T1000 (cell line): ENCODE measurements at places on chromosomes 6 and 20.

DNA sequence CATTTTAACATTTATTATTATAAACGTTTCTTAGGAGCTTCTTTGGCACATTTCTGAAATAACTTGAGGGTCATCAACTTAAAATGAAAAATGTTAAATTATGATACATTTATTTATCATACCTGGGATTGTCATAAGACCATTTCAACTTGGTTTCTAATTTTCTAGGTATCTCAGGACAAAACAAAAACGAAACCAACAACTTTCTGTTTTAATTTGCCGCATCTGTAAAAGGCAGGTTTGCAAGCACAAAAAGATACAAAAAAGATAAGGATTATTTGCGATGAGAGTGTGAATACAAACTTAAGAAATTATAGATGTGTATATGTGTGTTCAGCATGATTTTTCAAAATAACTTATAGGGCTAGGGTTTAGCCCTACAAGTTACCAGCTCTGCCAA, 395.0 kb upstream of the RUNX2 start:
- no peak for DNase-seq

DNA sequence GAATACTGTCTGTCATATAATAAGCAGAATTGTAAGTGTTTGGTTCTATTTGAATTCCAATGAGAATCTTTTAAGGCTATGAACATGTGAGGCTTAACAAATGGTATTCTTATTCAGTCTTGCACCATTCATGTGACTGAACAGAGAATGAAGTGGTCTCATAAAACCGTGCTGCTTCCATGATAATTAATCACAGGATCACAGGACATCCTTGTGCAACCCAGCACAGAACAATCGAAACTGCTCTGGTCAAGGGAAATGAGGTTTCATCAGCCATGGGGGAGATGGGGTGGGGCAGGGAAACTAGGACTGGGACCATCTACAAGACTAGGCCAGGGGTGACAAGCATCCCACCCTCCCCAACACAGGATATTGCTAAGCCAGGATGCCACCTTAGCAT, 6.0 kb downstream of the PPIL6 start:
- no peak for DNase-seq

DNA sequence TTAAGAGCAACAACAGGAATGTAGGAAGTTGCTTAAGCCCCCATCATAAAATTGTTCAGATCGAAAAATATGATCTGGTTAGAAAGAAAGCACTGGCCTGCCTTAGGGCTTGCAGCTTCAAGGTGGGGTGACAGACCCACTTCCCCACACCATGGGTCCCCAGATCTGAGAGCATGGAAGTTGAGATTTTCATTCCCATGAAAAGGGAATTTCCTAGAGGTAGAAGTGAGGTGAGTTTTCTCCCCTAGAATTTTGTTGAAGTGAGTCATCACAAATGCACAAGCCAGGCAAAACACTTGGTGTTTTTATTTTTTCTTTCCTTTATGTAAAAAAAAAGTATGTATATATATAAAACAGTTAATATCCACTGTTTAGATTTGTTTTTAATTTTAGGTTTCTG, 213.6 kb upstream of the SUPT3H start:
- DNase-seq: no peak

DNA sequence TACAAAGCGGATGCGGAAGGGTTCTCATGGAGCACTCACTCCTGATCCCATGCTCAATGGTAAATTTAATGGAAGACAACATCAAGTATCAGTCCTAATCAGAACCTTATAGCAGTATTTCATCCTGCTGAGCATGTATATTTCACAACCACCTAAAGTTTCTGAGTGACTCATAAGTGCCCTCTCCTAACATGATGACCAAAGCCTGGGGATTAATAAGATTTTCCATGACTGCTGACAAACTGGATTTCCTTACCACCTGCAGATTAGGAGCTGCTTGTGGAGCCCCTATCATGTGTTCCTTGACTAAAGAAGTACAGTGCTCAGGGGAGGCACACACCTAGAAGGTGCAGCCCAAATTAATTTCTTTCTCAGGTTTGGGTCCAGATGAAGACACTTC, 112.8 kb downstream of the INSM1 start:
- DNase-seq: no peak

DNA sequence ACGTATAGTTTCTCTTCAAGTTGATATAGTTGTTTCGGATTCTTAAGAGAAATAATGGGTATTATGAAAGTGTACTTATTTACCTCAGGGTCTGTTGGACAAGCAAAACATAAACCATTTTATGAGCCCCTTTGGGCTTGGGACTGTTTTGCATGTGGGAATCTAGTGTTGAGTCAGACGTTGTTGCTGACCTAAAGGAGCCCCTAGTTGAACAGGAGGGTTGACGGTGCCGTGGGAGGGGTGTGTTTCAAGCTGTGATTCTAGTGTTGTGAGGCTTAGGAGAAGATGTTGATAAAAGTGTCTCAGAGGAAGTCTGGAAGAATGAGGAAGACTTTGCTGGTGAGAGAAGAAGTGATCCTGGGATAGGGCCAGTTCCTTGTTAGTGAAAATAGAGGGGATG, 140.0 kb downstream of the ARID1B start:
- DNase-seq: no peak

DNA sequence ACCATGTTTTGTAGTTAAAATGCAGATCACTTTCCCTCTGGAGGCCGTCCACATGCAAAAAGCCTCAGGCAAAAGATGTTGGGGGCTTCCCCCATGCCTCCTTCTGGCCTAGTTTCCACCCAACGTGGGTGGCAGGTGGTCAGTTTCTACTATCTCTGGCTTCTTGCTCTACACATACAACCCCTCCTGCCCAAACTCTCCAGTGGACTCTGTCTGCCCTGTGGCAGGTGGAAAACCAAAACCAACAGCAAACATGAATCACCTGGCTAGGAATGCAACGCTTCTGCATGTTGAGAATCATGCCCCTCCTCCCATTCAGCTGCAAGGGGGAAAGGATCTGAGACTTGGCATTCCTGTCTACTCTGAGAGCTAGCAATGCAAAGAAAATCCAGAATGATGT, 94.8 kb downstream of the MBOAT1 start:
- no peak for DNase-seq

- no peak for DNase-seq
Measured at GRCh38 chr20:24917797-24918578, 31.1 kb upstream of the CST7 start.

DNA sequence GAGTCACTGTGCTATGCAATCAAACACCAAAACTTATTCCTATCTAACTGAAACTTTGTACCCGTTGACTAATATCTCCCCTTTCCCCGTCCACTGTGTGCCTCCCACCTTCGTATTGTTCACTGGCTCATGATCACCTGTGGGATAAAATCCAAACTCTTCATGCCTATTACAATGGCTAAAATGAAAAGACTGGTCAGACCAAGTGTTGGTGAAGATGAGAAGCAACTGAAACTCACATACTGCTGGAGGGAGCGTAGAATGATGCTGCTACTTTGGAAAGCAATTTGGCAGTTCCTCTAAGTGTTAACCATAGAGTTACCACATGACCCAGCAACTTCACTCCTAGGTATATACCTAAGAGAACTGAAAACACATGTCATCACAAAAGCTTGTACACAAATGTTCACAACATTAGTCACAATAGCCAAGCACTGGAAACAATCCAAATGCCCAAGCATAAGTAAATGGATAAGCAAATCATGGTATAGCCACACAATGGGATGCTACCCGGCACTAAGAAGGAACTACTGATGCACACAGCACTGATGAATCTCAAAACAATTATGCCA, 13.1 kb downstream of the RPS10 start:
- DNase-seq: no peak

DNA sequence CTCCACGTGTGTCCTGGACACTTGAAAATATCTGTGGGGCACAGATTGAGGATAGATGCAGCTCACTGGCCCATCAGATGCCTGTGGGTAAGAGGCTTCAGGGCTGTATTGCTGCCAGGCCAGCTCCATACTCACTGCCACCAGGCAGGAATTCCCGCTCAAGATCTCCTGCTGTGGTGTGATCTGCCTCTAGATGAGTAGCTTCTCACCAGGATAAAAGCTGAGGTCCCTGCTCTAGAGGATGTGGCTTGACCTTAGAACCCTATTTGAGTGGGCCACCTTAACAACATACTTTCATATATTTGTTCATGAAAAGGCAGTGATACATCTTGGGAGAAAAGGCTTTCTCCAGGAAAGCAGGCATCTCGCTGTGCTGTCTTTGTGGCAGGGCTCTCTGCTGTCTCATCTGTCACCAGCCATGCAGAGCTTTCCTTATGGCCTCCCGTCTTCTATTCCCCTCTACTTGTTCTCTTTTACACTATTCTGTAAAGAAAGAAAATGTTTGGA, 165.7 kb upstream of the RNF217 start:
- DNase-seq: no peak

DNA sequence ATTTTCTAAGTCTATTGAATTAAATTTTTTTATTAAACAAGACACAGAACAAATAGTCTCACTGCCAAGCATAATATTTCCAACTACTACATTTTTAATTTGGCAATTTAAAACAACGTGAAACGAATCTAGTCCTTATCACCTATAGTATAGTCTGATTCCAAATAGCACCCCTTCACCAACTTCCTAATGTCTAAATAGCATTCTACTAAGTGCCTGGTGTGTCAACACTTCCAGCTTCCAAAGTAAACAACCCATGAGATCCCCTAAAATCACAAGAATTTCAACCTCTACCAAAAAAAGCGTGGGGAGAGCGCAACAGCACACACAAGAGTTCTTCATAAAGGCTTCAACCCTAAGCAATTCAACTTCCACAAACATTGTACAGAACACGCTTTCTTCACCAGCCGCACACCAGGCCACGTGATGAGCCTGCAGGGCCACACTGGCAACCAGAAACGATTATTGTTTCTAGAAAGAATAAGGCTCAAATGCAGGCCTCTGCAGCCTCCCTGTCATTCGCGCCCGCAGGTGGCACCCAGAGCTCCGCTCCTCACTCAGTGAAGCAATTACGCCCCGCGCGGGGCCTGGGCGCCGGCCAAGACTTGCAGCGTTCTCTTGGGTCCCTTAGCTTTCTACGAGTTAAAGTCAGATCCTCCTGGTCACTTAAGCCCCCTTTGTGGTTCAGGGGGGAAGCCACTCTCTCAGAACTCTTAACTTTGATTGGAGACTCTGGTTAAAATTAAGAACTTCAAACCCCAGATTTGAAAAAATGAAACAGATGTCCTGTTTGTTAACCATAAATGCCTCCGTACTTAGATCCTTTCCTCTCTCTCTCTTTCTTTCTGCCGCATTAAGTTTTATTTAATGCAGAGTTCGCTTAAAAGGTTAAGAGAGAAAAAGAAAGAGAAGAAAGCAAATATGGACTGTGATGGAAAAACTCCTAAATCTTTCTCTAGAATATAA, 18.3 kb downstream of the SIM1 start:
- DNase-seq: no peak

GRCh38 chr6:37160922-37161778, 8.8 kb upstream of the PIM1 start:
- no peak for DNase-seq

DNA sequence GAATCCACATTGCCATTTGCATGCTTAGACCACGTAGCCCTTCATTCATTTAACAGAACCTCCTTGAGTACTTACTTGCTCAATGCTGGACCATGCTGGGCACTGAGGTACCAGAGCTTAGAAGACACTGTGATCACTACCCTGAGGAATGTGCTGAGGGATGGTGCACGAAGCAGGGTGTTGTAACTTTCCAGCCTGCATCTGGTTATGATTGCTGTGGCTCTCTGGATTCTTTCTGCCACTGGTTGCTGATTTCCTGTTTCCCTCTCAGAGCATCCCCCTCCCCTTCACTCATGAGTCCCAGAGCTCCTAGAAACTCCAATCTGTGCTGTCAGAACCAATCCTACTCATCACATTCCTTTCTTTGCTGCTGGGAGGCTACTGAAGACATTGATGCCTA, 537.4 kb downstream of the PTPRT start:
- DNase-seq: no peak

DNA sequence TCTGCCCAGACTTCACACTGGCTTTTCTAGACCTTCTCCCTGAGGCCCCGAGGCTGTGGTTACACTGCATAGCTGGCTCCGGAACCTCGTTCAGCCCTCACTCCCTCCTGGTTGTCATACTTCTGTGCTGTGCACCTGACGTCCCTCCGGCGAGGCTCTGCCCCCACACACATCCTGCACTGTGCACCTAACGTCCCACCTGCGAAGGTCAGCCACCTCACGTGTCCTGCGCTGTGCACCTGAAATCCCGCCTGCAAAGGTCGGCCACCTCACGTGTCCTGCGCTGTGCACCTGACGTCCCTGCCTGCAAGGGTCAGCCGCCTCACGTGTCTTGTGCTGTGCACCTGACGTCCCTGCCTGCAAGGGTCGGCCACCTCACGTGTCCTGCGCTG, 111.0 kb upstream of the FRMD1 start:
- DNase-seq: no peak

GRCh38 chr20:4774207-4774606, 52.5 kb downstream of the PRND start:
- no peak for DNase-seq

DNA sequence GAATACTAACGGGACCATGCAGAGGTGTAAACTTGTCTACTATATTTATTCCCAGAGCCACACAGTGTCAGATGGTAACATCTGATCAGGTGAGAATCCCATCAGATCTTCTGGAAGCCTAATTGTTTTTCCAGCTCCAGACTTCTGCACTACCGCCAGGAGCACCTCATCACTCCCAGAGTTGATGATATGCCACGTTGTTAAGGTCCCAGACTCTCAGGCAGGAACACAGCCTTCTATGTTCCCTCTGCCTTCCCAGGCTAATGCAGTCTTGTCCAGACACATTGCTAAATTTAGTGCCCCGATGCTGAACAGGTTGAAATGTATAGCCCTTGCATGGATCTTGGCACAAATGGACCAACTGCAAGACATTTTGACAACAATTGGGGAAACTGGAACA, 86.2 kb downstream of the PROKR2 start:
- no peak for DNase-seq

DNA sequence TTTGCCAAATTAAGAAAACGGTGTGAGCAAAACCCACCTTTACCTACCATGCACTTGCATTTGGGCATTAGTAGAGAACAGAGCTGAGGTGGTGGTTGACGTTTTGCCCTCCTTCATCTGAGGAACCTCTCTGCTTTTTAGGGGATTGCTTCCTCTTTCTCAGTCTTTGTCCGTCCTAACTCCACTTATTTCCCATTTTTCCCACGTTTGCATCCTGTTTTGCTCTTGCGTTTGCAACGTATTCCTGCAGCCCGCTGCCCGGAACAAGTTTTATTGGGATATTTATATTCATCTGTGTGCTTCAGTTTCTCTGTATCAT, 374 bp upstream of the SERINC1 start:
- no peak for DNase-seq

GRCh38 chr20:12241065-12241464, 323.4 kb downstream of the BTBD3 start:
- DNase-seq: no peak

GRCh38 chr6:166333172-166333995, 9.0 kb downstream of the SFT2D1 start:
- no peak for DNase-seq

DNA sequence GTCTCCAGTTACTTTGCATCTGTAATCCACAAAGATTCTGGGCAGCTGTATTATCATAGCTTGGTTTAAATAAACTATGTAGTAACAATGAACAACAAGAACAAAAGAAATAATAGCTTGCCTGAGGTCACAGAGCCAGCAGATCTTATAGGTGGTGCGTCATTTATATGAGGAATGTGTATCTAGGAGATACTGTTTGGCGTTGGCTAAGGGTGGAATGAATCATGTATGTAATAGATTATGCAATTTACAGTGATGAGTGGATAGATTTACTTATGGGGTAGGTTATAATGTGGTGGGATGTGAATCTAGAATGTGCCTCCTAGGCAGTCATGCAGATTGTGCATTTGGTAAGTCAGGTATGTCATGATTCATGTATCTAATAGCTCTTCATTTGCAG, 42.8 kb downstream of the HNF4A start:
- DNase-seq: peak; percentile 42

GRCh38 chr6:41713650-41714291, 21.6 kb downstream of the TFEB start:
- no peak for DNase-seq
